ENCODE measurements at places on chromosomes 13 and 19. TPM values are rescaled to one million over a fixed set of nuclear protein-coding genes. Genes with fewer than 3 reads are reported as not detected.

Gene FOXA3
- 0.04 TPM for total RNA-seq

Gene CDX2
- not detected for total RNA-seq

- DNase-seq = no peak
These were observed 305.3 kb downstream of the IRS2 start for GRCh38 chr13:109481040-109481439.

DNA sequence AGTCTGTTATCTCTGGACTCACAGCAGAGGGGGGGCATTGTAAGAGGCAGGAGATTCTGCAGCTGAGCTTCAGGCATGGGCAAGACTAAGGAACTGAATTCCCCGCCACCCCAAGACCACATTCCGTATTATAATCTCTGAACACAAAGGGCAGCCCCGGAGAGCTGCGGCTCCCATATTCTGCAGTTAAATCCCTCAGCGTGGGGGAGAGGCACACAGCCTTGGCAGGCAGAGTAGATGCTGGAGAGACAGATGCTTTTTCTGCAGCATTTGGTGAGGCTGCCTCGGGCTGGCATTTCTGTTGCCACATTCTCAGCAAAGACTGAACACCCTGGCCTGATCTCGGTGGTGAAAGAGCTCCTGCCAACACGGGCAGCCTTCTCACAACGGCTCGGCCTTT is 12.9 kb downstream of the CHAF1A start:
- DNase-seq = no peak

GRCh38 chr13:73715114-73715910 is 418.9 kb downstream of the KLF12 start:
- peak; percentile 63 for DNase-seq

DNA sequence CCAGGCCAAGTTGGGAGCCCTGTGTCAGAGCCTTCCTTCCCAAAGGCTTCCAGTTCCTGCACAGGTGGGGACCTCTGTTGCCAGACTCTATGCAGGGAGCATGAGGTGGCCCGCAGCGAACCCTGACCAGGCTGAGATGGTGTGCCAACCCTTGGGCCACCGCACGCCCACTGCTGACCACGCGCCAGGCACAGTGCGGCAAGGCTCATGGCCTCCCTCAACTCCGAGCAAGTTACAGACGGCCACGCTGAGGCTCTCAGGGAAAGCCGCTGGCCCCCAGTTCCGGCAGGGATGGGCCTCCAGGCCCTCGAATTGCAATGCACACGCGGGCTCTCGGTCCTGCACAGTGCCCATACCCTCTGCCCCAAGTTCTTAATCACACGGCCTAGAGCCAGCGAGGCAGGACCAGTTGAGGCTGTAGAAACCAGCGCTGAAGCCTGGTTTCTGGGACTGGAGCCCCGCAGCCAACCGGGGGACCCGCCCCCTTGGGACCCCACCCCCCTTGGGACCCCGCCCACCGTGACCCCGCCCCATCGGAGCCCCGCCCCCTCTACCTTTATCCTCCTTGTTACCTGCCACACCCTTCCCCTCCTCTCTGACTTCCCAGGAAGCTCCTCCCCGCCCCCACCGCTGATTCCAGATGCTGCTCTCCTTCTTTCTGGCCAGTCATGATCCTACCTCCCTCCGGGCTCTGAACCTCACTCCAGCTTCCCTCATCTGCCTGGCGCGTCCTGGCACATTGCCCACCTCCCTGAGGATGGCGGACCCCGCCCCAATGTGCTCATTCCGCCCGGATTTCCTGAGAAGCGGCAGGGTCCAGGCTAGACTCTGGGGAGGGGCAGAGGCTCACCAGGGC is 6.0 kb downstream of the PEX11G start:
- DNase-seq = peak; percentile 74

- no peak for DNase-seq
These were observed 8.7 kb upstream of the SERPINE3 start for GRCh38 chr13:51330791-51331190.

- DNase-seq = no peak
These were observed 18.5 kb downstream of the TMED1 start for GRCh38 chr19:10817291-10818038.

All from foreskin keratinocyte (primary cell).